ENCODE measurements at places on chromosomes 13 and 19.

DNA sequence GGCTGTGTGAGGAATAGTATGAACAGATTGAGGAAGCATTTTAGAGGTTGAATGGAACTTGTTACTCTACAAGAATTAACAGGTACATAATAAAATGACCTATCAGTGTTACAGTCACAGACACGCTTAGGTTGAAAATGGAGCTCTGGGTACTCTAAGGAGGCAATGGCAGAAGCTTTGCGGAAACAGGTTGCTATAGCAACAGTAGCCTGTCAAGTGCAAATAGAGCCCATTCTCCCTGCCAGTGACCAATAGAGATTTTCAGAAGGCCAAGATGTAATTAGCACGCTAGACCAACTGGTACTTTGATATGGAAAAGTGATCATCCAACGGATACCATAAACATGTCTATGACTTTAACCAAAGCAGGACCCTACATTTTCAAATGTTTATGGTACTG is 148.5 kb upstream of the FREM2 start:
- DNase-seq = no peak

GRCh38 chr13:93515267-93515666 is 288.7 kb downstream of the GPC6 start:
- DNase-seq = no peak

DNA sequence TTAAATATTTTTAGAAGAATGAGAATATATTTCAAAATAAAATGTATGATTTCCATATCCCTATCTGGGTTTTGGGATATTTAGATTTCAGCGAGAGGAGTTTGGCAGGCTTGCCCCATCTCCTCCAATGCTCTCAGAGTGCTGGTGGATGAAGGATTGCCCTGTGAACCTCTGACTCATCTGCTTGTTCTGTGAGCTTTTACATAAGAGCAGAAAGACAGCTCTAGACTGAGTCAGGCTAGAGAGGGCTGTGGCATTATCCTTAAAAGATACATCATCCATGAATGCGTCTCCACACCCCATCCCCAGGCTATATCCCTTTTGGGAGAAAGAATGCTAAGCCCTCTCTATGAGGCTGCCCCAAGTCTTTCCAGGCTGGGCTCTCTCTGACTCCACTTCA is 190.6 kb downstream of the TUBA3C start:
- no peak for DNase-seq

DNA sequence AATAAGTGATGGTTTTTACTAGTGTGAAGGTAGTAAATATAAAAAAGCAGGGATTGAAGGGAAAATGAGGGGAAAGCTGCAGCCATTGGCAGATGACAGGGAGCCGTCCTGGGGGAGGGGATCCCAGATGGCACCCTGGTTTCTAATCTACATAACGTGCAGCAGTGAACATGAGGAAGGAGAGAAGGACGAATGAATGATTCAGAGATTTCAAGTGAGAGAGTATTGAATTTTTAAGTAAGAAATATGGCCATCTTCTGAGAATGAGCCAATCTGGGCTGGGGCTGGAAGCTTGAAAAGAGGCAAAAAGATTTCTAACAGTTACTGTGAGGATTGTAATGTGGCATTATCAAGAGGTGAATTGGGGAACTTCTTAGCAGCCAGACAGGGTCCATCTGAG is 414.2 kb downstream of the MYO16 start:
- no peak for DNase-seq

DNA sequence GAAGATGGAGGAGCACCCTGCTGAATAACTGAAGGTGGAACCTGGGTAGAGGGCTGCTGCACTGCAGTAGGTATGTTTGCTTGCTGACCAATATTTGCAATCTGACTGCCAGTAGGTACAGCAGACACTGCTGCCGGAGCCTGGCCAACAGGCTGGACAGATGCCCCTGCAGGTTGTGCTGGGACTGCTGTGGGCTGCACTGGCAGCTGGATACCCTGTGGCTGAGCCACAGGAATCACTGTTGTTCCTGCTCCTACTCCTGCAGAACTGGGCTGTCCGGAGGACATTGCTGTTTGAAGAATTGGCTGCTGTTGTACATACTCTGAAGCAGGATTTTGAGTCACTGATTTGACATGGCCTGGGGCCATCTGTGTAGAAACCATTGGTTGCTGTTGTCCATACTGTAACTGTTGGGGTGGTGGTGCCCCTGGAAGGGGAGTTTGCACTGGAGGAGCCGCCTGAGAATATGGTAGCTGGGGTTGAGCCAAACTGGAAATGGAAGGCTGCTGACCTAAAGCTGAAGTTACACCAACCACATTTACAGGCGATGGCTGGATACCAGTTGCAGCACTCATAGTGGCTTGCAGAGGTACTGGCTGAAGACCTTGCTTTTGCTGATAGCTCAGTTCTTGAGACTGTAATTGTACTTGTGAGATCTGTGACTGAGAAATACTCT is 2.2 kb downstream of the TSC22D1 start:
- peak; percentile 67 for DNase-seq

- no peak for DNase-seq
These were observed 428 bp downstream of the RASAL3 start for GRCh38 chr19:15463861-15464371.

GRCh38 chr19:52993342-52994178 is 20.2 kb upstream of the ERVV-1 start:
- DNase-seq = peak; percentile 66

GRCh38 chr13:71118779-71119364 is 748.1 kb downstream of the DACH1 start:
- DNase-seq = no peak

- DNase-seq = no peak
These were observed 26.5 kb downstream of the LTBP4 start for GRCh38 chr19:40627486-40628279.

- no peak for DNase-seq
These were observed 96.5 kb downstream of the DHRS12 start for GRCh38 chr13:51707461-51707860.

DNA sequence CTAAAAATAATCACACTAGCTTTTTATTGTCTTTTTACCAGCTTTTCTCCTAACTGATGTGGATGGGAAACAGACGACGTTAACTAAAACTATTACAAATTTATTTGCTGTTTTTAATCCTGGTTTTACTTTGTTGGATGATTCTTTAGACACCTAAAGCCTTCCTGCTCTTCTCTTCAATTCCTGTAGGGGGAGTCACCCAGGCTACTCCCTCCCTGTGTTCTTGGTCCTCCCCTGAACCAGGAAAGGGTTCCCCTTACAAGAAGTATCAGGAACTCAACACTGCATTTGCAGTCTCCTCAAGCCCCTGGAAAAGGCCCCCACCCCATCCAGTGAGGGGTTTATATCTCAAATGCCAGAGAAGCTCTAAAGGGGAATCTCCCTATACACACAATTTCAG is 206.1 kb downstream of the SUCLA2 start:
- peak; percentile 2 for DNase-seq

DNA sequence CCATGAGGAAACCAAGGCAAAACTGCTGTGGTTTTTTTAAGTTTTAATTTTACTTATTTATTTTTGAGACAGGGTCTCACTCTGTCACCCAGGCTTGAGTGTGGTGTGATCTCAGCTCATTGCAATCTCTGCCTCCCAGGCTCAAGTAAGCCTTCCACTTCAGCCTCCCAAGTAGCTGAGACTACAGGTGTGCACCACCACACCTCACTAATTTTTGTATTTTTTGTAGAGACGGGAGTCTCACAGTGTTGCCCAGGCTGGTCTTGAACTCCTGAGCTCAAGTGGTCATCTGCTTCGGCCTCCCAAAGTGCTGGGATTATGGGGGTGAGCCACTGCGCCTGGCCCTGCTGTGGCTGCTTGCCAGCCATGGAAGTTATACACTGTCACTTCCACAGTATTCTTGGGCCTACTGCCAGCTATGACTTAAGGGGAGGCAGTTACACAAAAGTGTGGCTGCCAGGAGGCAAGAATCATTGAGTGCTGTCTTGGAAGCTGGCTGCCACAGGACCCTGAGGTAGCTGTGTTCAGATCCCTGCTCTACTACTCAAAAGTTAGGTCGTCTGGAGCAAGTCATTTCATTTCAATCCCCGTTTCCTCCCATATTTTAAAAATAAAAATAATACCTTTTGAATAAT is 12.7 kb downstream of the FARP1 start:
- peak; percentile 91 for DNase-seq

GRCh38 chr13:77687799-77688198 is 9.7 kb upstream of the SLAIN1 start:
- no peak for DNase-seq

DNA sequence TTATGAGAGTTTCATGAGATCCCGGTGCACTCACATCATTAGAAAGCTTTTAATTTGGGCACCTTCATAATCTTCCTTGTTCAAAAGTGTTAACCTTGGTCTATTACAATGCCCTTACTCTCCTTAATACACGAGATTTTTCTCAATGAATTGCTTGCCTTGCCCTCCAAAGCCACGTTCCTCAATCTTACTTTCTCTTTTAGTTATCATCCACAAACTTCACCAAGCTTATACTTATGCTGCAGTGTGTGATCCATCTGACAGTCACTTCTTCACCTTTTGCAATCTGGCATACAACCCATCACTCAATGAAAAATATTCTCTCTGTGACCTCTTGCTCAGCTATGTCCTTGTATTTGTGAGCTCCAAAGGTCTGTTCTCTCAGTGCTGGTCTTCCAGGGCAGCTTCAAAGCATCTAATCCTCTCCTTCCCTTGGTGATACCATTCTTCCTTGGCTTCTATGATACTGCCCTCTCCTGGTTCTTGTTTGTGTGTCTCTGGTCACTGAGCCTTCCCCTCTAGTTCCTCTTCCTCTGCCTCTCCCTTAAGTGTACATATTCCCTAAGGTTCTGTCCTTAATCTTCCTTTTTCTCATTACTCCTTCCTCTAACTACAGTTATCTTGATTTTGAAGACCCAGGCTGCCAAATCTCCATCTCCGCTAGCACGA is 202.2 kb upstream of the STARD13 start:
- peak; percentile 65 for DNase-seq

DNA sequence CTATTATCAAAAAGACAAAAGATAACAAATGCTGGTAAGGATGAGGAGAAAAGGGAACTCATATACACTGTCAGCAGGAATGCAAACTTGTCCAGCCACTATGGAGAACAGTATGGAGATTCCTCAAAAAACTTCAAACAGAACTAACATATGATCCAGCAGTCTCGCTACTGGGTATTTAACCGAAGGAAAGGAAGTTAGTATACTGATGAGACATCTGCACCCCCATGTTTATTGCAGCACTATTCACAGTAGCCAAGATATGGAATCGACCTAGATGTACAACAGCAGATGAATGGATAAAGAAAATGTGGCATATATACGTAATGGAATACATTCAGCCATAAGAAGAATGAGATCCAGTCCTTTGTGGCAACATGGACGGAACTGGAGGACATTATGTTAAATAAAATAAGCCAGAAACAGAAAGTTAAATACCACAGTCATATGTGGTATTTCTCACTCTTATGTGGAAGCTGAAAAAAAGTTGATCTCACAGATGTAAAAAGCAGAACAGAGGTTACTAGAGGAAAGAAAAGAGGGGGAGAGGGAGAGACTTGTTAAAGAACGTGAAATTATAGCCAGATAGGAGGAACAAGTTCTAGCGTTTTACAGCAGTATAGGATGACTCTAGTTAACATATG is 83.2 kb downstream of the RUBCNL start:
- no peak for DNase-seq

- no peak for DNase-seq
These were observed 103.9 kb downstream of the GGACT start for GRCh38 chr13:100484702-100485101.

DNA sequence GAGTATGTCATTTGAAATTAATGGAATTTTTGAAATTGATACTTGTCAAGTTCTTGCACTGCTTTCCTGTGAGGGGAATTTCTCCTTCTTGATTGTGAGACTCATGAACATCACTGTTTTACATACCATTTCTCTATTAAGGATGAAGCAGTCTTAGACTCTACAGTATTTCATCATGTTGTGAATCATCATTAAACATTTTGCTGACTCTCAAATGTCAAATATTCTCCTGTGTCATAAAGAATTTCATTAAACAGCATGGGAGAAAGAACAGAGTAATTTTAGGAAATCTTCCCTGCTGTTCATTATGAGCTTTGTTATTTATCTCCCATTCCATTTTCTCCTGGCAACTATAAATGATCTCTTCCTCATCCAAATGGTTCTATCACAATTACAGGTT is 729.0 kb downstream of the PCDH9 start:
- DNase-seq = peak; percentile 78

DNA sequence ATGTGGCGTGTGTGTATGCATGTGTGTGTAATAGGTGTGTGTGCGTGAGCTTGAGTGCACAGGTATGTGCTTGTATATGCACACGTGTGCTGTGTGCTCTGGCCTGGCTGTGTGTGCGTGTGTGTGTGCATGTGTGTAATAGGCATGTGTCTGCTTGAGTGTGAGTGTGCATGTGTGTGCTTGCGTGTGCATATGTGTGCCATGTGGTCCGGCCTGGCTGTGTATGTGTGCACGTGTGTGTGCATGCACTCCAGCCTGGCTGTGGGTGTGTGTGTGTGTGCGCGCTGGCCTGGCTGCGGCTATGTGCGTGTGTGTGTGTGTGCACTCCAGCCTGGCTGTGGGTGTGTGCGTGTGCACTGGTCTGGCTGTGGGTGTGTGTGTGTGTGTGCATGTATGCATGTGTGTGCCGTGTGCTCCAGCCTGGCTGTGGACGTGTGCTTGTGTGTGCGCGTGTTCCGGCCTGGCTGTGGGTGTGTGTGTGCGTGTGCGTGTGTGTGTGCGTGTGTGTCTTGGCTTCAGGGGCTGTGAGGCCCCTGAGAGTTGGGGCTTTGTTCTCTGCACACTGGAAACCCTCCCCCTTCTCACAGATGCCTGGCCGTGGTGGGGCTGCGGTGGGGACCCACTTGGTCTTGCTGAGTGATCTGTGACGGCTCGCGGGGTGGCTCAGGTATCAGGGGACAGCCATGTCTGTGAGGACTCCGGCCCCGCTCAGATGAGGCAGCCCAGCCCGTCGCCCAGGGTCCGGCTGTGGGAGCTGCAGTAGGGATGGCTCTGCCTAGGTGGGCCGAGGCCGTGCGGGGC is 8.2 kb downstream of the SPPL2B start:
- no peak for DNase-seq

GRCh38 chr19:29003641-29004409 is 209.1 kb downstream of the UQCRFS1 start:
- DNase-seq = no peak

- DNase-seq = no peak
These were observed 48.7 kb downstream of the CCDC70 start for GRCh38 chr13:51910508-51910907.
